ENCODE measurements at places on chromosomes 6 and 20.

DNA sequence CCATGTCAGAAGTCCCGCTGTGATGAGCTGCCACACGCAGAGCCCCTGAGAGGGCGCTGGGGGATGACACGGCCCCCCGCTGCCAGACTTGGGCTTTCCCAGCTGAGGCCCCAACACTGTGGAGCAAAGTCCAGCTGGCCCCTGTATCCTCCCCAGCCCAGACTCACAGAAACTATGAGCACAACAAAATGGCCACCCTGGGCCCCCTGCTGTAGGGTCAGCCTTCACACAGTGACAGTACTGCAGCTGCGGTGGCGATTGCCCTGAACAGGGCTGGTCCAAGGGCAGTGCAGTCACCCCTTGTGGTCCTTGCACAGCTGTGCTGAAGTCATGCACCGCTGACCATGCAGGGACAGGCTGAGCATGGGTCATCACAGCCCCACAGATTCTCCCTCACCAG is 78.2 kb upstream of the CST7 start:
- no peak for DNase-seq

GRCh38 chr6:111462770-111463391 is 20.1 kb downstream of the REV3L start:
- peak; percentile 85 for DNase-seq

DNA sequence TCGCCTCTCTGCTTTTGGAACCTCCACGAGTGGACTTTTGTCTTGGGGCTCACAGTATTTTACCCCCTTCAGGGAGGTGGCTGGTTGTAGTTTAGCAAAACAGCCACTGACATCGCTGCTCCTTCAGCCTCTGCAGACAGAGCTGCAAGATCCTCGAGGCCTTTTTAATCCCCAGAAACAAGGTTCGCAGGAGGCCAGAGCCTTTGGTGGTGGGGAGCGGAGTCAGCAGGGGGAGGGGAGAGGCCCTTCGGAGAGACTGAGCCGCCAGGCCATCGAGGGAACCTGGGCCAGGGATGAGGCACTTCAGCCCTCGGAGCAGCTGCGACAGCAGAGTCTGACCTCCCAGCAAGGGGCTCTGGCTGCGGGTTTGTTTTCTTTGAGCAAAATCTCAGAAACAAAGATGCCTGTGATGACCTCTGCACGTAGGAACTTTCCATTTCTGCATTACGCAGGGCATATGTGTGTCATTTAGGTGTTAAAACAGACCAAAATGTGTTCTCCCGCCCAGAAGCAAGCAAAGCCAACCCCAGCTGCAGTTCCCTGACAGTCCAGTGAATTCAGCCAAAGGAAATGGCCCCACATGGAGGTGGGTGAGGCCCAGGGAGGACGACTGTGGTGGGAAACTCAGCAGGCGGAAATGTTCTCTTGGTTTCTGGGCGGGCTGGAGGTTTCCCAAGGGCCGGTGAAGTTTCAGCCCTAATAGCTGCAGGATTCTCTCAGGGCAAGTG is 171.2 kb upstream of the SULF2 start:
- DNase-seq, result no peak

- DNase-seq, result no peak
Observed at GRCh38 chr6:161274488-161274858, 612 bp upstream of the AGPAT4 start.

- DNase-seq, result no peak
Observed at GRCh38 chr6:79134699-79135474, 56.8 kb upstream of the PHIP start.

DNA sequence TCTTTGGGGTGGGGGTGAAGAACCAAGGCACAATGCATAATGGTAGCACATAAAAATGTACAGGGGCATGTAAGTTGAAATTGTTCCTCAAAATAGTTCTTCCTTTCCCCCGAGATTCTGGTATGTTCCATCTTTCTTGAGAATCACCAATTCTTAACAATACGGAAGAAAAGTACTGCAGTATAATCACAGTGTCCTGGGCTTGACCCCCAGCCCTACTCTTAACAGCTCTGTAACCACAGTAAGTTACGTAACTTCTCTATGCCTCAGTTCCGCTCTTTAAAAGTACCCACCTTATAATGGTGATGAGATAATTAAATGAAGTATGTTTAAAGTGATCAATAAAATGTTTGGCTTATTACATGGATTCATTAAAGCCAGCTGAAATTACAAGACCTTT is 104.5 kb downstream of the SMLR1 start:
- no peak for DNase-seq

DNA sequence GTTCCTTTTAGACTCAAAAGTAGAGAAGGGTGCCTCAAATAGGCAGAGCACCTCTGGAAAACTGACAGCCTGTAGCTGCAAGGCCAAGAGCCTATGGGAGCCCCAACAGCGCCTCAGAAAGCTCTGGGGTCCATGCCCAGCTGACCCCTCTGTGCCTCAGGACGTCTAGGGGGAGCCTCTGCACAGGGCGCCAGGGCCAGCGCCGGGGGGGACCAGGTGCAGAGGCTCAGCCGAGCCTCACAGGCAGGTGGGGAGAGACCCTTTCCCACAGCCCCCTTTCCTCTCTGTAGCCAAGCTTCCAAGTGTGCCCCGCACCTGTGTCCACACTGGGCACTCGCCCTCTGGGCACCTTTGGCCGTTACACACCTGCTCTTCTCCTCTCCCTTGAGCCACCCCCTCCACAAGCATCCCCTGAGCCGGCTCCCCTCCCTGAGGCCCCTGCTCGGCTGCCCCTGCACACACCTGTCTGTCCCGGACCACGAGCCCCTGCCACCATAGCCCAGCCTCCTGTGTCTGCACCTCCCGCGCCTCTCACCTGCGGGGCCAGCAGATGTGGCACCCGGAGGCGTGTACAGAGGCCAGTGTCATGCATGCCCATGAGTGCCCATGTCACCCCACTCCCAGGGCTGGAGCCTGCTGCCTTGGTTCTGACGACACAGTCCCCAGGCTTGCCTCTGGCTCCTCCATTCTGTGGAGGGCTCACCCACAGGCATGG is 53.2 kb downstream of the GINS1 start:
- no peak for DNase-seq

DNA sequence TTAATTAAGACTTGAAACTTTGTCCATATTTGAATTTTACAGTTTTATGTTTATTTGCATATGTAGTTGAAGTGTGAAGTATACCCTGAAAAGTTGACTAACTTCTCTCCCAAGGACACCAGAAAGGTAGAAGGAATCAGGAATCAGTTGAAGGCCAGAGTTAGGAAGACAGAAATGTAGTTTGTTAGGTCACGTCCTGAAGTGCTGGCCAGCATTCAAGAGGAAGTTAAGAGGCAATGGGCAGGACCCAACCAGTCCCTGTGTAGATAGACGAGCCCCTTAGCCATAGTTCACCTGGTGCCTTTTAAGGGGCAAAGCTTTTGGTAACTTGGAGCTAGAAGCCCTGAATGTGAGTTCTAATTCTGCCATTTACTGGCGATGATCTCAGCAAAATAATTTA is 250.4 kb upstream of the KCNQ5 start:
- peak; percentile 46 for DNase-seq

DNA sequence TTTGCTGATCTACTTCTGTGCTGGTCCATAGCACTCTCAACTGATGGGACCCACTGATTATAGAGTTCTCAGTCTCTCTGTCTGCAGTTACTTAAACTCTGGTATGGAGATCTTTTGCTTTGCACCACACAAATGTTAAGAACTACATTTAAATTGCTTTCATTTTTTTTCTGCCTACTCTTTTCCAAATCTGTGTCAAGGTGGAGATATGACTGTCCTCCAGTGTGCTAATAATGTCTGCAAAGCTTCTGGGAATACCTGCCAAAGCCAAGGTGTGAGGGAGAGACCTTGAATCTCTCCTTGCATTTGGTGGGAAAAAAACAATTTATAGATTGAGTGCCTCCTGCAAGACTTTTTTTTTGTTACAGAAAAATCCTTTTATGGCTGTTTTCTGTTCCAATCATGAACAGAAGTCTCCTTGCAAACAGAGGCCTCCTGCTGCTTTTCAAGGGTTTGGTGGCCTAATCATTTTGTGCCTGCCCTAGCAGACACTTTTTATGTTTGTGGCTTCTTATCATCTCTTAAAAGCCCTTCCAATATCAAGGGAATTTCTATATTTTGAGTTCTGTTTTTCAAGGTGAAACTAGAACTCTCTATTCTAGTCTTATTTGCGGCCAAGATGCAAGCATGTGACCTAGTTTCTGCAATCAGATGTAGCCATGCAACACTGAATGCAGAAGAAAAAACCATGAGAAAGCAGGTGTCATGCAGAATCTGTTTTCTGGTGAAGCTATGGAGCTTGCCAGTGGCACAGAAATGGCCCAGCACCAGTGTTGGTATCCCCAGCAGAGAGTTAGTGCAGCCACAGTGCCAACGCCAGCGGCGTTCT is 23.2 kb upstream of the AKIRIN2 start:
- no peak for DNase-seq

- DNase-seq, result no peak
Observed at GRCh38 chr6:23611776-23612381, 514.1 kb upstream of the NRSN1 start.

Measured in bronchial epithelial cell (primary cell).